H4 (cell line): ENCODE measurements at places on chromosomes 1 and 21. TPM values are rescaled to one million over a fixed set of nuclear protein-coding genes. Genes with fewer than 3 reads are reported as not detected.

AK4 gene
- 18.0 and 22.6 TPM in 2 replicates for total RNA-seq

ELF3 gene
- total RNA-seq, result 1.9 and 4.5 TPM in 2 replicates

PTGFR gene
- 0.12 and 0.39 TPM in 2 replicates for total RNA-seq

TEDDM1 gene
- not detected in 2 replicates for total RNA-seq

ATP1A4 gene
- not detected in 2 replicates for total RNA-seq

GBP1 gene
- 18.7 and 23.5 TPM in 2 replicates for total RNA-seq

OR10J4 gene
- not detected in 2 replicates for total RNA-seq
